ENCODE measurements at places on chromosomes 1 and 21.
A peak's percentile ranks its signal among the peaks of the same experiment; 100 is the strongest.

DNA sequence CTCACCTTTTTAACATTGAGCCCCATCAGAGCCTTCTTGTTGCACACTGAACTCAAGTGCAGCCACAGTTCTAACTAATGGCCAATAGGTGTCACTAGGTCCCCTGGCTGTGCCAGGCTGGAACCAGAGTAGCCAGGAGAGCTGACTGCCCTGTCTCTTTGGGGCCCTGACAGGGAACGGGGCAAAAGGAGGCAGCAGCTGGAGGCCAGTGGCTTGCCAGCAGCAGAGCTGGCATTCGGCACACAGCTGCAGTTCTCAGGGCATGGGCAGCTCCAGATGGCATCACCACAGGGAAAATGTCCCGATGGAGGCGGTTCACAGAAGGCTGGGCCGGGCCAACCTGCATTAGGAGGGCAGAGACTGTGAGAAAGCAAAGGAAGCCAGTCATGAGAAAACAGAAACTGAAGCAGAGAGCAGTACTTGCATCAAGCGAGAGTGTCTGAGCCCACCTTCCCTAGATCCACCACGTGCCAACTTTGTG lies 188.6 kb downstream of the FCRL5 start:
- DNase-seq, result peak; percentile 36

DNA sequence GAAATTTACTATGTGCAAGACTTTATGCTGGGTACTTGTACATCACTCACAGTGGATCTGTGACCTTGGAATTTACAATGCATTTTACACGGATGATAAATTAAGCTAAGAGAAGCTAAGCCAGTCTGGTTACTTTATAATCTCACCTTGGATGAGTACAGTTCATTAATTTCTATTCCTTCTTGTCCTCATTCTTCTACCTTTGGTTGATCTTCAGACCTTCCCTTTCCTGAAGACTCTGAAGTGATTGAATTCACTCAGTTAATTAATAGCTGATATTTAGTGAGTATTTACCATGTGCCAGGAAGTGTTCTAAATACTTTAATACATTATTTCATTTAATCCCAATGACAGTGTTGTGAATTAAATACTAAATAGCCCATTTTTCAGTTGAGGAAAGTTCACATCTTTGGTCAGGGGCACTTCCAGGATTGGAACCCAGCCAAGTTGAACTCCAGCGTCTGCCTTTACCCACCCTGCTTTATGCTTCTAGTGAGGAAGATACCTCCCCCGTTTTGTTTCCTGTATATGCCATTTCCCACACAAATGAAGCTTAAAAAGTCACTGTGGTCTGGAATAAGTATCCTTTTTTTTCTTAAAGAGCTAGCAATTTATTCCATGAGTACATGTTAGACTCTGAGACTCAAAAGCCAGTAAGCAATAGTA lies 146.6 kb downstream of the TLR5 start:
- no peak for DNase-seq

DNA sequence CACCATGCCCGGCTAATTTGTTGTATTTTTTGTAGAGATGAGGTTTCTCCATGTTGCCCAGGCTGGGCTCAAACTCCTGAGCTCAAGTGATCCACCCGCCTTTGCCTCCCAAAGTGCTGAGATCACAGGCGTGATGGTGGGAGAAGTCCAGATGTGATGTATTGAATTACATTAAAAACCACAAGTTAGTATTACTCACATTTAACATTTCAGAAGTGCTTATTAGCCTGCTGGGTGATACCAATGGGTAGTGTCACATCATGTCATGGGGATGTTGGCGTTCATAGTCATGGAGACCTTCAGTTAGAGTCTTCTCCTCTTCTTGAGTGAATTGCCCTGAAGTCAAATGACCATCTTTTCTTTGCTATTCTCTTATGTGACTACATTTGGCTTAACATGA lies 63.6 kb upstream of the VAMP3 start:
- DNase-seq, result no peak

- DNase-seq, result no peak
Observed at GRCh38 chr1:208243527-208243966, 637 bp downstream of the PLXNA2 start.

- DNase-seq, result no peak
Observed at GRCh38 chr1:95408507-95409136, 174.6 kb downstream of the RWDD3 start.

DNA sequence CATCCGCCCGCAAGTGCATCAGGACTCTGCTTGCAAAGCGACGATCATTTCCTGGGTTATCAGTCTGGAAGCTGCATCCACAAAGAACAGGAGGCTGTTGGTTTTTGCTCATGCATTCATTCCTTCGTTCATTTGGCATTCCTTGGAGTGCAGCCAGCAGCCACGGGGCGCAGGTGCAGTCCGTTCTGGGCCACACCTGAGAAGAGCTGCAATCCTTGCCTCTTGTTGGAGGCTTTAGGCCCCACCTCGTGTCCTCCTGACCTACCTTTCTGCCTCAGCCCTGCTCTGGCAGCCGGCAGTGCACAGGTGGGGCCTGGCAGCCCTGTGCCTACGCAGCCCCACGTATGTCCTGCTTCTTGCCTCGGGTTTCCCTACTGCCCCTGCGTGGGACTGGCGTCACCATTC lies 19.6 kb upstream of the C2CD2 start:
- no peak for DNase-seq

DNA sequence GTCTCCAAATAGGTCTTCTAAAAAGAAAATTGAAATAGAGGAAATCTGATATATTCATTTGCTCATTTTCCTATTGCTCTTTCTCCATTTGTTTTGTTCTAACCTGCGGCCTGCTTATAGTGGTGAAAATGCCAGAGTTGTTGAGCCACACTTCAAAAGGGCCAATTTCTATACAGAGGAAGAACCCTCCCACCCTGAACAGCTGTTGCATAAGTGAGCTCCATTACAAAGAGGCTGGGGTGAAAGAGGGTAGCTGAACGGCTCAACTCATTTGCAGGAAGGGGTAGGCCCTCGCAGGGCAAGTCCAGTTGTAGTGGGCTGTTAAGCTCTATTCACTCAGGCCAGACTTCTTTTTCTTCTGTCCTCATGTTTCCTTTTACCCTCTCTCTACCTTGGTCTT lies 8.8 kb downstream of the ADCY10 start:
- DNase-seq, result no peak

DNA sequence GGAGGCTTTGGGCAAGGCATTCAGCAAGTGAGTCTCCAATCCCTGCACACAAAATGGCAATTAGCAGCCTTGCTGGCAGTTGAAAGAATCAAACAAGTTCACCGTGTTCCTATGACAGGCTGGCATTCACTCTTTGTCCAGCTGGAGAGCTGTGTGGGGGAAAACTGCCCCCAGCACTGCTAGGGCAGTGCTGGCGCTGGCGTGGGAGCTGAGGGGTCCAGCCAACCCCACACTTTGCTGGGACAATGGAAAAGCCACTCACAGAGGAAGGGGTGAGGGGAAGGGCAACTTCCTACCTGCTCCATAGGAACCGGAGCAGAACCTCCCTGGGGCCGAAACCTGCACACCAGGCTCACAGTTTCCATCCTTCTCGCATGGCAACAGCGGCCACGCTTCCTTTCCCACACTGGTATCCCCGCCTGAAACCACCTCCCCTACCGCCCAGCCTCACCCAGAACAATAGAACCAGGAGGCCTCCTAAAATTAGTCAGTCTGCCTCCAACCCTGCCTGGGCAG lies 26.7 kb upstream of the KCNN3 start:
- no peak for DNase-seq

DNA sequence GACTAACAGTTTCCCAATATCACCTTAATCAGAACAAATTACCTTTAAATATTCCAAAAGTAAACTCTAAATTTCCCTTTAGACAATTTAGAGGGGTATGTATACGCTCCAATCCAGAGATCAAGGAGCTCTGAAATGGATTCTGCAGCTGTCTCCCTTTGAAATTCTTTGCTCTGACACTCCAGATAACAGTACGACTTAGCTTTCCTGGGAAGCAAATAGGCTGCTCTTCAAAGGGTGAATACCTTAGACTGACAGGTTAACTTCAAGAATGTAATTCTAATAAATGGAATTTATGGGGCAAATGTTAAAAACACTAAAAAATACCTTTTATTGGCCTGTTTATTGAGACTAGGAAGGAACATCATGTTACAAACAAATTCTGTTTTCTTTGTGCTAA lies 357.2 kb downstream of the USP25 start:
- no peak for DNase-seq

DNA sequence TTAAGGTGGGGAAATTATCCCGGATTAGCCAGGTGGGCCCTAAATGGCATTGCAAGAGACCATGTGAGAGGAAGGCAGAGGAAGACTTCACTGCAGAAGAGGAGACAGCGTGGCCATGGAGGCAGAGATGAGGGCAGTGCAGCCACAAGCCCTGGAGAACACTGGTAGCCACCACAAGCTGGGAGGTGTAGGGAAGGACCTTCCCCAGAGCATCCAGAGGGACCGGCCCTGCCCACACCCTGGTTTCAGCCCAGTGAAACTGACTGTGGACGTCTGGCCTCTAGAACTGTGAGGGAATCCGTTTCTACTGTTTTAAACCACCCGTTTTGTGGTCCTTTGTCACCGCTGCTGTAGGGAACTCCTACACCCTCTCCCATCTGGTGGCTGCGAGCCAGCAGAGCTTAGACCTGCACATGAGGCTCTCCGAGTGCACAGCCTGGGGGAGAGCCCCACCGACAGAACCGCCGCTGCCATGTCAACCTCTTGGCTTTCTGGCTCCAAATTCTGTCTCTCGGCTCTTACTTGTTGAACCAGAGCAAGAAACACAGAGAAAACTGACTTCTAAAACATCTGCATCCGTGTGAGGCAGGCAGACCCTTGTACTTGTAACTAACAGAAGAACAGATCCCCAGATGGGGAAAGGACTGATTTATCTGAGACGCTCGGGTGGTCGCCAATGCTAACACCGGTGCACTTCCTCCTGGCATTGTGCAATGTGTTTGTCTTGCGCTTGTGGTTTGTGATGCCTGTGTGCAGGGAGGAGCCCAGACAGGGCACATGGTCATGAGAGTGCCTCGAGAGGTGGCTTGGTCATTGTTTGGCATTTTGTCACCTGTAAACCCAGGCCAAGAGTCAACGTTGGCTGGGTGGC lies 90.8 kb upstream of the TMPRSS2 start:
- DNase-seq, result no peak

- no peak for DNase-seq
Observed at GRCh38 chr1:229834230-229834629, 208.2 kb downstream of the URB2 start.

DNA sequence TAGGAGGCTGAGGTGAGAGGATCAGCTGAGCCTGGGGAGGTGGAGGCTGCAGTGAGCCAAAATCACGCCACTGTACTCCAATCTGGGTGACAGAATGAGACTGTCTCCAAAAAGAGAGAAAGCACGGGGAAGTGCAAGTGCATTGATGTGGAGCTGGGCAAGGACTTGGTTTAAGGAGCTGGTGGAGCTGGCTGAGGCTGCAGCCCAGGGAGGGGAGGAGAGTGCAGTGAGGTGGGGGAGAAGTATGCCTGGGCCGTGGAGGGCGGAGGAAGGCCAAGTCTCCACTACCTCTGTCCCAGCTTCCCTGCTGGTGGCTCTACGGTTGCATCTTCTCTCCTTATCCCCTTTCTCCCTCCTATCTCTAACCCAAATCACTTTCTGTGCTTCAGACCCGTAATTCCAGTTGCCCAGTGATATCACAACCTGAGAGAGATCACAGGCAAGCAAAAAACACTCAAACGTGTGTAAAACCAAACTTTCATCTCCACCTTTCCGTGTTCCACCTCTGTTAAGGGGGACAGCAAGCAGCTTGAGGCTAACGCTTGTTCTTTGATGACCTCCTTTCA lies 11.1 kb downstream of the TOR3A start:
- no peak for DNase-seq

DNA sequence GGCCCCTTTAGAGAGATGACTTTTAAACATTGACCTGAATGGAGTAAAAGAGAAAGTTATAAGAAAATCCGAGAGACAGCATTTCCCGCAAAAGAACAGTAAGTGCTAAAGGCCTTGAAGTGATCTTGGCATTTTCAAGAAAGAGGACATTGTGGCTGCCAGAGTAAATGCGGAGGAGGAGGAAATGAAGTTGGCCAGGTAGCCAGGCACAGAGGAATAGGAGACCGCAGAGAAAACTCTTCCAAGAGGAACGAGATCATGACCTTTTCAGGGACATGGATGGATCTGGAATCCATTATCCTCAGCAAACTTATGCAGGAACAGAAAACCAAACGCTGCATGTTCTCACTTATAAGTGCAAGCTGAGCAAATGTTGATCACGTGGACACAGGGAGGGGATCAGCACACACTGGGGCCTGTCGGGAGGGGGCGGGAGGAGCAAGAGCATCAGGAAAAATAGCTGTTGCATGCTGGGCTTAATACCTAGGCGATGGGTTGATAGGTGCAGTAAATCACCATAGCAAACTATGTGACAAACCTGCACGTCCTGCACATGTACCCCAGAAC lies 49.7 kb downstream of the EEIG2 start:
- no peak for DNase-seq

DNA sequence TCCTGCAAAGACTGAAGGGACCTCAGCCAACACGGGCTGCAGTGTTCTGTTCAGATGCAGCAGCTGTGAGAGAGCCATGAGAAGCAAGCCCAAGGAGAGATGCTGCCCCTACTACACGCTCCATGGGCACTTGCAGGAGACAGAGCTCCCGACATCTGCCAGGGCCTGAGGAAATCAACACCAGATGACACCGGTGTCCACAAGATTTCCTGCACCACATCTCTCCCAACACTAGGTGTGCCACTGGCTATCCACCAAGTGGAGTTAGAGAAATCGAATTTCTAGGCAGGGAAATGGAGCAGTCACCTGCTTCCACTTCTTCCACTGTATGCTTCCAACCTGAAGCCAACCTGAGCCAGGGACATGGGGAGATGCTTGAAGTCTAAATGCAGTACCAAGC lies 445.3 kb downstream of the RWDD3 start:
- DNase-seq, result no peak

GRCh38 chr1:108627256-108627655 lies 33.6 kb downstream of the HENMT1 start:
- DNase-seq, result no peak

GRCh38 chr1:94265011-94265422 lies 27.6 kb upstream of the ARHGAP29 start:
- DNase-seq, result no peak

GRCh38 chr1:49841767-49842166 lies 182.0 kb downstream of the AGBL4 start:
- DNase-seq, result no peak

GRCh38 chr1:42844592-42845140 lies 1.7 kb upstream of the ZNF691 start:
- no peak for DNase-seq
